GF-D8 (cell line): ENCODE measurements at places on chromosomes 11 and 22.
A peak's percentile ranks its signal among the peaks of the same experiment; 100 is the strongest.

DNA sequence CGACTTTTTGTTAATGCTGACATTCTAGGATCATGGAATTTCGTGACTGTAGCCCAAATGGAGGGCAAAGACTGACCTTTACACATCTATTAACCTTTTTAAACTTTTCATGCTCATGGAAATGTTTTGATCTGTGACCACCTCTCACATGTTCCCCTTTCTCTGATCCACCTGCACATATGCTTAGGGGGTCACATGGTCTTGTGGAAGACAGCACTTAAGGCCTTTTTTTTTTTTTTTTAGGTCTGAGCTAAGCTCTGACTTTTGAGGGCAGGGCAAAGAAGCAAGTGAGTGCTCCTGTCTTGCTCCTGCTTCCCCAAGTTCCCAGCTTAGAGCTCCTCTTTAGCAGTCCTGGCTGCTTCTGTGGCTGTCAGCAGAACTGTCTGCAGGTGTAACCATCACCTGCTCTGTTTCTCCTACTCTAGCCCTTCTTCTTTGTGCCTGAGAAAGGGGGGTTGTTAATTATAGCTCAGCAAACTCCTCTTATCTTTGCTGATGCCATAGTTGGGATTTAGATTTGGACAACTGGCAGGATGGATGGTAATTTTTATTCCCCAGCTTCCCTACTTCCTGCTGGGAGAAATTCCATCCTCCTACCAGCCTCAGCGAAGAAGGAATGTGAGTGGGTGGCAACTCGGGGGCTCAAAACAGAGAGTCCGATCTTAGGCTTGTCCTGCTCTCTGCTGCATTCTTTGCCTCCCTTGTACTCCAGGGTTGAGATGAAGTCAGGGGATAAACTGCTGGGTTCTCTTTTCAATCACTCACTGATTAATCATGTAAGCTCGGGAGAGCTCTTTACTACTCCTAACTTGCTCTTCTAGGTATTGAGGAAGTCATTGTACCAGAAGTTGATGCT lies 64.4 kb downstream of the GRAMD1B start:
- no peak for DNase-seq

DNA sequence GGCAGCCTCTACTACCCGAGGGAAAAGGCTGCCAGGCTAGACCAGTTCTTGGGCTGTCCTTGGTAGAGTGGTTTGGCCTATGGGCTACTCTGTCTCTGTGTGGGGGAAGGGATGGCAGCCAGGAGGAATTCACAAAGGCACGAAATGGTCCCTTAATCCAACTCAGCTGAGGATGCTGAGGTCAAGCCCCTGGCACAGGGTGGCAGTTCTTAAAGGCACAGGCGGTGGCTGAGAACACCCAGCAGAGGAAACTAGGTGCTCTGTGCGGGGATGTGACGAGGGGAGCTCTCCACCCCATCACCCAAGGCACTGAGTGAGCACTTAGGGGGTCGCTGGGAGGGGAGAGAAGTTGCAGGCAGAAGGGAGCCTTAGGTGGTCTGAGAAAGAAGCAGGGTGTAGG lies at the start of gene MFRP:
TSS of gene MFRP (minus strand) at position 101 of the 400 bp plus-strand sequence. CDS start 192 bp downstream, outside the sequence.
- no peak for DNase-seq

DNA sequence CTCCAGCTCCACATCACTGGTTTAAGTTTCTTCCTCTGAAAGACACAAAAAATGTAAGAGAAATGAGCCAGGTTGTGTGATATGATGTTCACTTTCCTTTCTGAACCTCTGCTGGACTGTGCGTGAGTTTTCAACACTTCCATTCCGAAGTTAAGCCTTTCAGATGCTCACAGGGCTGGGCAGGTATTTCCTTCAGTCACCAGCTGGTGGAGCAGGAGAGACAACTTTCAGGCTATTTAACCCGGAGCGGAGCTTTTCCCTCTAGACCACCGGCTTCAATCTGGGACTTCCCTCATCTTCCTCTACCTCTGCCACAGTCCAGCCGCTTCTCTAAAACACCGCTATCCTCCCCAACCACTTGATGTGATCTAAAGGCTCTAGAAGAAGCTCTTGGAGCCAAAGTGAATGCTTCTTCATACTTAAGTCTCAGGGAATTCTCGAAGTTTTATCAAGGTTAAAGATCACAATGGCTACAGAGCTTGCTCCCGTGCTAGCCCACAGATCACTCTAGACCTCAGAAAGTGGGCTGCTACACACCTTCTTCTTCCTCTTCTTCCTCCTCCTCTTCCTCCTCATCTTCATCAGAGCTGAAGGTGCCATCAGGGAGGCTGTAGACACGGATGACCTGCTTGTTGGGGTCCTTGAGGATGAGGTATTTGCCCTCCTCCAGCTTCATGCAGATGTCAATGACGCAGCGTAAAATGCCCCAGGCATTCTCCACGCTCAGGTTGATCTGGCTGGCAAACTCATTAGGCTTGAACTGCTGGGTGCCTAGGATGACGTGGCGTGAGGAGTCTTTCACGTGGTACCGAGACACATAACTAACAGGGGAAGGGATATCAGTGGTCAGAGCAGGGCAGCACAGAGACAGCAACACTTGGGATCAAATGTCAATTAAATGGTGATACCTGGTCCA lies 4.4 kb upstream of the FOXRED2 start:
- DNase-seq: no peak

GRCh38 chr22:44847380-44847779 lies 95.0 kb downstream of the ARHGAP8 start:
- no peak for DNase-seq

- no peak for DNase-seq
Measured at GRCh38 chr22:22080270-22080669, 97.7 kb upstream of the TOP3B start.

DNA sequence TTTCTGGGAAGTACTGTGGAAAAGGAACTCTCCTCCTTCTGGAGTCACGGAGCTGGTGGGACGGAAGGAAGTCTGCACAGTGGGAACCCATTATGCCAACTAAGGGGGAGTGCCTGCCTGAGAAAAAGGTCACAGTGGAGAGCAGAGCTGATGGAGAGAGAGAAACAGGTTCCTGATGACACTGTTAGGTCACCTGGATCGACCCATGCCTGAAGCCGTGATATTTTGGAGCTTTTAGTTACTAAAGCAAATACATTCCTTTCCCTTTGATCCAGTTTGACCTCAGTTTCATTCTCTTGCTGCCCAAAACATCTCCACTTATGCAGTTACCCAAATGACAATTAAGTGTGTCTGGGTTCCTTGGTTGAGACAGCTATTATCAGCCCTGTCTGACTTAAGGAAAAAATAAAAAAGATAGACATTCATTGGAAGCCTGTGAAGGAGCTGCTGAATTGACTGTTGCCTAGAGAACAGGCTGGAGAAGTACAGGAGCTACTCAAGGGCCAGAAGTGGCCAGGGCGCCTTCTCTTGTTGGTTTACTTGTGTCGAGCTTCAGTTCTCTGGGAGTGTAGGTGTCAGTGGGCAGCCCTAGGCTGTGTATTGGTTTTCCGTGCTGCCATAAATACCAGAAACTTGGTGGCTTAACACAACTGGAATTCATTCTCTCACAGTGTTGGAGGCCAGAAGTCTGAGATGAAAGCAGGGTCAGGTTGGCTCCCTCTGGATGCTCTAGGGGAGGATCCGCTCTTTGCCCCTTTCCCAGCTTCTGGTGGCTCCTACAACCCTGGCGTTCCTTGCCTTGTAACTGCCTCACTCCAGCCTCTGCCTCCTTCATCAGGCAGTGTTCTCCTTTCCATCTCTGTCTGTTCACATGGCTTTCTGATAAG lies 13.6 kb downstream of the MRGPRD start:
- no peak for DNase-seq

- no peak for DNase-seq
Measured at GRCh38 chr11:64915376-64915887, 1.6 kb downstream of the ATG2A start.

GRCh38 chr11:45484326-45484883 lies 181.0 kb downstream of the CHST1 start:
- DNase-seq: no peak

- DNase-seq: peak; percentile 72
Measured at GRCh38 chr11:61814958-61815789, 1.6 kb downstream of the FADS1 start.

- DNase-seq: no peak
Measured at GRCh38 chr11:5507933-5508305, 1.8 kb downstream of the UBQLN3 start.

GRCh38 chr11:45079943-45080719 lies 66.3 kb upstream of the PRDM11 start:
- DNase-seq: peak; percentile 47

- no peak for DNase-seq
Measured at GRCh38 chr11:114293201-114293711, 2.9 kb upstream of the NNMT start.

DNA sequence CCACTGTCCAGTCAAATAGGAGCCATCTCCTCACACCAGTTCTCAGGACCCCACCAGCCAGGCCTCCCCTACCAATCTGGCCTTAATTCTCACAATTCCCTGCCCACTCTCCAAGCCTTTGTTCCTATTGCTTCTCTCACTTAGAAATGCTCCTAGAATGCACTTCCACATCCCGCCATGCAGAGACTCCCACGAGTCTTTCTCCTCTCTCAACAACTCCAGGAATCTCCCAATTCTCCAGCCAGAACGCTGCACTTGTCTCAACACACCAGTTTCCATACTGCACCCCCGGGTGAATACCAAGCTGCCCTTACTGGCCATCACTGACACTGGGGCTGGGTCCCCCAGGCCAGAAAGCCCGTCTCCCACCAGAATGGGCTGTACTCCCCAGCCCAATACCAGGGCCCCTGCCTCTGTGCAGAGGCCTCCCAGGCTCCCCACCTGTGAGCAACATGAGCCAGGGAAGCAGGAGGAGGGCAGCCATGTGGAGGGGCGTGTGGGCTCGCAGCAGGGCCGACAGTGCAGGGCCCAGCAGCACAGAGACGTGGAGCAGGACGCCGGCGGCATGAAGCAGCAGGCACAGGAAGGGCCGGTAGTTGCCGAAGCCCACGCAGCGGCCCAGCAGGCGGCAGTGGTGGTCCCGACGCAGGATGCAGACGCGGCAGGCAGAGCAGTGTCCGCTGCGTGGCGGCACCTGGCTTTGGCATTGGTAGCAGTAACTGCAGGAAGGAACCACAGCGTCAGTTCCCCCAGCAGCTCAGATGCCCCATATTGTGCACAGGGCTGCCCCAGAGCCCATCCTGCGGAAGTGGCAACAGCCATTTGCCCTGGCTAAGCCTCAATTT lies 2.4 kb downstream of the ZDHHC24 start:
- DNase-seq: peak; percentile 16

DNA sequence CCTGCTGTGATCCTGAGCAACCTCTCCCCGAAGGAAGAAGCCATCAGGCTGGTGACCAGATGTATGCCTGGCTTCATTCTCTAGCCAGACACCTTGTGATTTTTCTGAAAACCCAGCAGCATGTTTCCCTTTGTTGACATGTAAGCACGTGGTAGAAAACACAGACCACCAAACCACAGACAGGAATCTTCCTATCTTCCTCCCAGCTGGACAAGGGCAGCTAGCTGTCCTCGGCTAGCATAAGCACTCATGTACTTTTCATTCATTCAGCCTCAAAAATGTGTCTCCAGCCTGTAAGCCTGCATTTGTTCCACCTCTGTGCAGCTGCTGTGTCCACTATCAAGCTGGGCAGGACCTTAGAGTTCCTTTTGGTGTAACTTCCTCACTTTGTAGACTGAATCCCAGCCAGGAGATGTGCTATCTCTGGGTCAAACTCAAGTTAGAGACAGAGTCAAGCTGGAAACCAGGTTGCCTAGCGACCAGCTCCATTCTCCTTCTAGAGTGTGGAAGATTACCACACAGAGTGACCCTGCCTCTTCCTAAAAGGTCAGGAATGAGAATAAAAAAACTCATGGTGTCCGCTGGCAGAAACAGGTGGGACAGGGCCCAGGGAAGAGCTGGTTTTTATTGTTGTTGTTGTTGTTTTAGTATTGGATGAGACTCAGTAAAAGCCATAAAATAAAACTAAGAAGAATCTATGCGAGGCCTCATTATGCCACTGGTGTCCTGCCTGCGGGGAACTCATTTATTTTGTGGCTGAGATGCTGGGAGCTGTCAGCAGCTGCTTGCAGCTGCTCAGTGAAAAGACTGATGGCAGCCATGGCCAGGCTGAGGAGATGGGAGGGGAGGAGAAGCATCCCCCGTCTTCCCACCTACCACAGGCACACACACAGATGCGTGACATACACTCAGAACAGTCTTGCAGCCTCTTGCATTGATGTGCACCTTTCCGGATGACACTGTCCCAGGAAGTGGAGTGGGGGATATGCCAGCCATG lies 7.4 kb upstream of the CLMP start:
- DNase-seq: no peak

GRCh38 chr11:2096011-2096918 lies 42.9 kb downstream of the IGF2 start:
- DNase-seq: no peak

DNA sequence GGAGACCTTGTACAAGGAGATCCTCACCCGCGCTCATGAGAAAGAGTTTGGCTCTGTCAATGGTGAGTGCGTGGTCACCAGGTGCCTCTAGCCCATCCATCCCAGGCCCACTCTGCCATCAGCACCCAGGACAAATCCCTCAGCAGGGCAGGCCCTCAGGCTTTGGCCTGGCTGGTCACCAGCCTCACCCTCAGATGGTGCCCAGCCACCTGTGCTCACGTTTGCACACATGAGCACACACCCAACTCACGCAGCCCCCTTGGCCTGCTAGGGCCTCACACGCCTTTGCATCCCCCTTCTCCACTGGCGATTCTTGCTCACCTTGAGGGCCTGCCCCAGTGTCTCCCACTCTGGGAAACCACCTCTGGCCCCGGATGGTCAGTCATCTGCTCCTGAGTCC lies 4.1 kb upstream of the RAB1B start:
- no peak for DNase-seq

GRCh38 chr11:36033082-36033751 lies 89.4 kb downstream of the LDLRAD3 start:
- no peak for DNase-seq

GRCh38 chr22:33570110-33570509 lies 350.2 kb downstream of the LARGE1 start:
- no peak for DNase-seq

GRCh38 chr11:74077193-74077592 lies 68.3 kb upstream of the UCP3 start:
- no peak for DNase-seq

GRCh38 chr11:61776561-61777075 lies 15.8 kb downstream of the TMEM258 start:
- DNase-seq: peak; percentile 32

DNA sequence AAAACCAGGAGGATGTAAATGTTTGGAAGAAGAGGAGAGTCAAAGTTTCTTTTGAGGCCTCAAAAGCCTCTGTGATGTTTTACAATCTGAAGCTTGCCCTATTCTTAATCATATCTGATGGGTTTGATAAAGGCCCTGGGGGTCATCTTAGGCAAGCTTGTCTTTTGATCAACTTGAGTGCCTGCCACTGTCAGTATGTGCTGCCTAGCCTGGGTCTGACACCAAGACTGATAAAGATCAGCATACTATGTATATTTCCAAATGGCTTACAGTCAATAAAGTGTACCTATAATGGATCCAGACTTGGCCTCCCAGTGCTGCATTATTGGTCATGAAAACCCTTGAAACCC lies 12.7 kb downstream of the EHF start:
- no peak for DNase-seq
